Chondrocyte (in vitro differentiated cells): ENCODE measurements at places on chromosomes 2 and 18. TPM values are rescaled to one million over a fixed set of nuclear protein-coding genes. Genes with fewer than 3 reads are reported as not detected.

STEAP3 gene
- total RNA-seq: 44.6 to 151 TPM (median 46.6 TPM) in 3 replicates

TRABD2A gene
- 0.37 to 1.2 TPM (median 0.82 TPM) in 3 replicates for total RNA-seq

GNLY gene
- not detected in 3 replicates for total RNA-seq

DNAJC10 gene
- total RNA-seq: 165 to 261 TPM (median 178 TPM) in 3 replicates

GRCh38 chr2:100983684-100984310 is 18.3 kb upstream of the RPL31 start:
- no peak for DNase-seq
- peaks cover 16% of the 10 kb centered on the region for H3K36me3 ChIP-seq
- no peaks in the 10 kb centered on the region for H3K27me3 ChIP-seq
- H3K4me1 ChIP-seq: peaks cover 19% of the 10 kb centered on the region
- no peak overlapping the region for H3K4me3 ChIP-seq

- peaks cover 23% of the 10 kb centered on the region for H3K36me3 ChIP-seq
- no peaks in the 10 kb centered on the region for H3K27me3 ChIP-seq
- no peak overlapping the region for H3K27ac ChIP-seq
- peaks cover 8% of the 10 kb centered on the region for H3K4me1 ChIP-seq
- no peak overlapping the region for H3K4me3 ChIP-seq
- no peak for DNase-seq
Measured at GRCh38 chr2:11278219-11278618, 66.2 kb downstream of the ROCK2 start.

DNA sequence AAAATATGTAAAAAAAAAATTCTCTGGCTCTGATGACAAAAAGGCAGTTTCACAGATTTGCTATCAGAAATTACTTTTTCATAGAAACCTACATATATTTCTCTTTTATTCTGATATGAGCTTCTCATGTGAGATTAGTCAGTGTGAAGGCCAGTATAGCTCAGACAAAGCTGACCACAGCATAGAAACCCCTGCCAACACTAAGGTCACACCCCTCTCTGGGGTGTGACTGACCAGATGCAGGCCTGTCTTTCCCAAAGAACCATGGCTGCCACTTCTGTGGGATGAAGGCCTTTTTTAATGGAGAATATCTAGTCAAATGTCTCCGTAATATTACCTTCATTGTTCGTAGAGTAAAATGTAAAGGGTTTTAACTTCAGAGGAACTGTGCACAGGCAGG is 330.3 kb upstream of the KCNJ3 start:
- no peak overlapping the region for H3K4me3 ChIP-seq
- no peaks in the 10 kb centered on the region for H3K4me1 ChIP-seq
- H3K27ac ChIP-seq: no peak overlapping the region
- H3K36me3 ChIP-seq: no peaks in the 10 kb centered on the region
- peaks cover 6% of the 10 kb centered on the region for H3K27me3 ChIP-seq

- DNase-seq: no peak
- no peak overlapping the region for H3K27ac ChIP-seq
- no peaks in the 10 kb centered on the region for H3K36me3 ChIP-seq
- no peak overlapping the region for H3K4me3 ChIP-seq
Measured at GRCh38 chr18:62371436-62371835, 46.3 kb downstream of the TNFRSF11A start.
